ENCODE measurements at places on chromosomes 5 and 9. TPM values are rescaled to one million over a fixed set of nuclear protein-coding genes. Genes with fewer than 3 reads are reported as not detected.

Gene ZNF879
- total RNA-seq, result 5.2 TPM

- H3K36me3 ChIP-seq, result no peaks in the 10 kb centered on the region
- no peak overlapping the region for H3K27ac ChIP-seq
- H3K4me1 ChIP-seq, result peaks cover 4% of the 10 kb centered on the region
- no peak overlapping the region for H3K4me3 ChIP-seq
These were observed 133.4 kb upstream of the SLC30A5 start for GRCh38 chr5:68960456-68960855.

GRCh38 chr5:883475-884181 is 9.0 kb downstream of the BRD9 start:
- no peaks in the 10 kb centered on the region for H3K27me3 ChIP-seq
- H3K4me1 ChIP-seq, result peaks cover 7% of the 10 kb centered on the region
- no peak overlapping the region for H3K4me3 ChIP-seq
- H3K27ac ChIP-seq, result no peak overlapping the region
- peaks cover 57% of the 10 kb centered on the region for H3K36me3 ChIP-seq
- no peak for DNase-seq

GRCh38 chr5:145981589-145982571 is 45.5 kb downstream of the SH3RF2 start:
- H3K27ac ChIP-seq, result no peak overlapping the region
- H3K27me3 ChIP-seq, result no peaks in the 10 kb centered on the region
- peaks cover 10% of the 10 kb centered on the region for H3K4me1 ChIP-seq

GRCh38 chr9:24582146-24583126 is 36.7 kb upstream of the IZUMO3 start:
- no peak for DNase-seq
- H3K27me3 ChIP-seq, result no peaks in the 10 kb centered on the region
- no peak overlapping the region for H3K4me3 ChIP-seq
- H3K27ac ChIP-seq, result no peak overlapping the region
- H3K4me1 ChIP-seq, result no peaks in the 10 kb centered on the region
- no peaks in the 10 kb centered on the region for H3K36me3 ChIP-seq

Gene IER5L
- 60.8 TPM for total RNA-seq

DNA sequence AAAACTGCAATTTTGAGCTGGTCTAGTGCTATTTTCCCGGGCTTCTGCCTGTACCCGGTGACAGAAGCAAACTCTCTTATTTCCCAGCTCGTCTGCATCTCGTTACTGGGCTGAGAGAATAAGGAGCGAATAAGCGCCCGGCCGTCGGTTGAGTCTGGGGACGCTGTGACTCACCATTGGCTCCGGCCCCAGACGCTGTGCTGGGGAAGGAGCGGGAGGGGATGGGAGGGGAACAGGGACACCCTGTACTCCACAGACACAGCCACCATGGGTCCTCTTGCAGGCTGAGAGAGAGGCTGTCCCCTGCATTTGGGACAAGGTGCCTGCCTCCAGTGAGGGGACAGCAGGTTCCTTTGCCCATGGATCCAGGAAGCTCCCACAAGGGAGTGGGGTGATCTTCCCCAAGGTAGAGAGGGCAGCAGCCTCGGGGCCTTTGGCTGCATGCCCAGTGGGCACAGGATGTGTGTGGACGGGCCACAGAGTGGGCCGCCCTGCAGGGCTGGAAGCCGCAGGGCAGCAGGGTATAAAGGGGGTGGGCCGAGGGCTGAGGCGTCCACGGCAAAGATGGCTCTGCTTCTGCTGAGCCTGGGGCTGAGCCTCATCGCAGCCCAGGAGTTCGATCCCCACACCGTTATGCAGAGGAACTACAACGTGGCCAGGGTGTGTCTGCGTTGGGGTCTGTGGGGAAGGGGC is at the start of gene LCN9:
Gene LCN9, plus strand, starts transcription at position 552 of the 693 bp plus-strand sequence. Its CDS starts 13 bp downstream, at position 565.
- no peaks in the 10 kb centered on the region for H3K27me3 ChIP-seq
- H3K36me3 ChIP-seq, result no peaks in the 10 kb centered on the region
- H3K4me3 ChIP-seq, result no peak within 1 kb of the TSS
- H3K27ac ChIP-seq, result no peak within 1 kb of the TSS
- H3K4me1 ChIP-seq, result no peaks in the 10 kb centered on the region
- DNase-seq, result no peak

All from osteocyte (in vitro differentiated cells).